ENCODE measurements at places on chromosomes 5 and 9.

- DNase-seq = no peak
Measured at GRCh38 chr9:91896513-91897121, 53.4 kb downstream of the ROR2 start.

DNA sequence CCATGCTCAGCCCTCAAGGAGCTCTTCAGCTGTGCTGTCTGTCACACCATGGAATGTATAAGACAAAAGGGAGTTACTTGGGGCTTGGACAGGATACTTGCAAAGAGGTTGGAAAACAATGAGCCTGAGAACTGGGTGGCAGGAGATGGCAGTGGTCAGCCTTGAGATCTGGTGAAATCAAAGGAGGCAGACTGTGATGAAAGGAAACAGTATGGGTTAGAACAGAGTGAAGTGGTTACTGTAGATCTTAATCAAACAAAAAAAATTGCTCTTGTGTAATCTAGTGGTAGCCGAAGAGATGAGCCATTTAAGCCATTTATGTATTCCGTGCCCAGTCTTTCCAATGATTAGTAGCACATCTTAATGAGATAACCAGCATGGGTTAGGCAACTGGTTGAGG, 142.2 kb downstream of the SV2C start:
- DNase-seq = no peak

DNA sequence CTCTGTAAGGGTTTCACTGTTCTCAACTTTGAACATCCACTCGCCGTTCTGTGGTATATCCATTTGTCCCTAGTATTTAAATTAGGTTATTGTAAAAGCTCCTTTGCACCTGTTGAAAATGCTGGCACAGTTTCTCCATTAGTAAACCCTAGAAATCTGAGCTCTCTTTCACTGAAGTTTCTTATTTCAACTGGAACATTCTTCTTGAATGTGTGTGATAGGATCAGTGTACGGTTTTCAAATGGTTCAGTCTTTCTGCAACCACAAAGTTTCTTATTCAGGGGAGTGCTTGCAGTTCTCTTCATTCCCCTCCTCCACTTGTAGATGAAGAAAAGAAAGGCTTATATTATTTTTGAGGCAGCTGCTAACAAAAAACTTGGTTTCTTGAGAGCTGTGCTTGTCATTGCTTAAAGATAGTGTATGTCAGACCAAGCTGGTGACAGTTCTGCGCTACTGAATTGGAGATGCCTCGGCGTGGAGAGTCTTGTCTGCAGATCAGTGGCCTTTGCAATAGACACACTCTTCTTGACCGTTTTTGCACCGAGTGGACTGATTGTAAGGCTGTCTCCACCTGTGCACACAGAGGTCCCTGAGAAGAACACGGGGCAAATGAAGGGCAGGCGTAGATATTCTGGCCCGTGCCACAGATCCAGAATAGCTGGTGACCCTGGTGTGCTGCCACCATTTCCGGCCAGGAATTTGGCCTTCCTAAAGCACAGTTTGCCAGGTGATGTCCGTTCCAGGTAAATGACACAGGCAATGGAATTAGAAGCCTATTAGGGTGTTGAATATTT, 102.2 kb downstream of the TRIO start:
- no peak for DNase-seq

GRCh38 chr9:136377341-136378169, 4.1 kb upstream of the CARD9 start:
- no peak for DNase-seq

DNA sequence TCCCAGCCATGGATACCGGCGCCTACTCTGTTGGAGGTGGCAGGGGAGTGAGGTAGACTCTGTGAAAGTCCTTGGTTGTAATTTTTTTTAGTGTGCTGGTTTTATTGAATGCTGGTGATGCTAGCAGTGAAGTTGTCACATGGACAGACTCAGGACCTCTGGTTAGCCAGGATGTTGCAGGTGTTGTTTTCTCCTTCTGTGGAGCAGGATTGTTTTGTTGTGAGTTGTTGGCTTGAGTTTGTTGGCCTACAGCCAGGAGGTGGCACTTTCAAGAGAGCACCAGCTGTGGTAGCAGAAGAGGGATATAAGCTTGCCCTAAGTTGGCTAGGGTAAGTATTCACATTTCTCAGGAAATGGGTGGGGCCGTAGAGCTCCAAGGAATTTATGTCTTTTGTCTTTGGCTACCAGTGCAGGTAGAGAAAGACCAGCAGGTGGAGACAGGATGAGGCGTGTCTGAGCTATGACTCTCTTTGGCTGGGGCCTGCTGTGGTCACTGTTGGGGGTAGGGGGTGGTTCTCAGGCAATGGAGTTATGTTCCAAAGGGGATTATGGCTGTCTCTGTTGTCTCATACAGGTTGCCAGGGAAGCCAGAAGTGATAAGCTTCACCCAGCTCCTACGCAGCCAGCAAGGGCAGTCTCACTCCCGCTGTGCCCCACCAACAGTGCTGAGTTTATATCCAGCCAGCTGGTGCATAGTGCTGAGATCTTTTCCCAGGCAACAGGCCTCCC, 248.7 kb downstream of the TAF11L14 start:
- DNase-seq = no peak

GRCh38 chr5:67699560-67699959, 503.0 kb upstream of the CD180 start:
- DNase-seq = no peak

- DNase-seq = no peak
Measured at GRCh38 chr9:117156144-117156688, 258.6 kb downstream of the ASTN2 start.

DNA sequence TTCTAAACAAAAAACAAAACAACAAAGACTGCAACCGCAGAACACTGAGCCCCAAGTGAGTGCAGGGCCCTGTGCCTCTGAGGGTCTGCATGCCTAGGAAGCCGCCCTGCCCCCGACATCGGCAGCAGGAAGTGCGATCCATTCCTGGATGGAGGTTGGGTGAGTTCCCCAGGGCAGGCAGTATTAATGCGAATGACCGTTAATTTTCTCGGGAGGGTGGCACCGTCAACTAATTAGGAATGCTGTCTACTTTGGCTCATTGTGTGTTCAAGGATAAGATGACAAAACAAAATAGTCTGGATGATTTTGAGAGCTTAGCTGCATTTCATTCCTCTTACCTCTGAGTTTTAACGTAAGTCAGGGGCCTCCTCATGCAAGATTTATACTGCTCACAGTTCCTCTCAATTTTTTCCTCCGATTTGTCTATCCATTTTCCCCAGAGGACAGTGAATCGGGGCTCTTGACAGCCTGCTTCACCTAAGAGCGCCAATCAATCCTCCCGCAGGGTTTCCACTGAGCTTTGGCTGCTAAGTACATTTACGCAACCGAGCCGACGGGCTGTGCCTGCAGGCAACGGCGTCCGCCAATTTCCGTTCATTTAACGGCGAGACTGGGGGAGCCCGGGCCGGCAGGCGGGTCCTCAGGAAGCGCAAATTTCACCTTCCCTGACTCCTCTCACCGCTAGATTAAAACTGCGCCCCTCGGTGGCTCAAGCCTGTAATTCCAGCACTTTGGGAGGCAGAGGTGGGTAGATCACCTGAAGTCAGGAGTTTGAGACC, 2.9 kb upstream of the NXNL2 start:
- DNase-seq = no peak

- no peak for DNase-seq
Measured at GRCh38 chr5:53915120-53915519, 354.7 kb downstream of the NDUFS4 start.

DNA sequence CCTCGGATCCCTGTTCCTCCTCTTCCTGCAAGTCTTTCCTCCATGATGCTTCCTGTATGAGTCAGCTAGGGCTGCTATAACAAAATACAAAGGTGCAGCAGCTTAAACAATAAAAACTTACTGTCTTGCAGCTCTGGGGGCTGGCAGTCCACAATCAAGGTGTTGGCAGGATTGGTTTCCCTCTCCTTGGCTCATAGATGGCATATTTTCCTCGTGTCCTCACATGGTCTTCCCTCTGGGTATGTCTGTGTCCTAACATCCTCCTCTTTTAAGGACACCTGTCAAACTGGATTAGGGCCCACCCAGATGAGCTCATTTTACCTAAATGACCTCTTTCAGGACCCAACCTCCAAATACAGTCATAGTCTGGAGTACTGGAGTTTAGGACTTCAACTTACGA, 117.5 kb downstream of the MED10 start:
- no peak for DNase-seq

DNA sequence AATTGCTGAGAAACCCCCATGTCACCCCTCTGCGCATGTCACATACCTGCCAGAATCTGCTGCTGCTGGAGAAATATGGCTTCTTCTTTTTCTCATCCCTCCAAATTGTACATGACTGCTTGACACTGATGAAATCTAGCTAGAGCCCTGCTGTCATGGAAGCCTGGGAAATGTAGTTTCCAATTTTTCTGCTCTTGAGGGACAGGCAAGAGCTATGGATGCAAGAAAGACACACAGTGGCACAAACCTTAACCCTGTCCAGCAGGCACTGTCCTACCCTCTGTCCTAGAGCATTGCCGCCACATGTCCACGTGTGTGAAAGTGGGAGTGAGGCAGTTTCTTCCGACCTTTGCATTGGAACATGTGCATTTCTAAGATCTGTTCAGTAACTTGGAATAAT, 255.5 kb upstream of the SEMA6A start:
- no peak for DNase-seq

DNA sequence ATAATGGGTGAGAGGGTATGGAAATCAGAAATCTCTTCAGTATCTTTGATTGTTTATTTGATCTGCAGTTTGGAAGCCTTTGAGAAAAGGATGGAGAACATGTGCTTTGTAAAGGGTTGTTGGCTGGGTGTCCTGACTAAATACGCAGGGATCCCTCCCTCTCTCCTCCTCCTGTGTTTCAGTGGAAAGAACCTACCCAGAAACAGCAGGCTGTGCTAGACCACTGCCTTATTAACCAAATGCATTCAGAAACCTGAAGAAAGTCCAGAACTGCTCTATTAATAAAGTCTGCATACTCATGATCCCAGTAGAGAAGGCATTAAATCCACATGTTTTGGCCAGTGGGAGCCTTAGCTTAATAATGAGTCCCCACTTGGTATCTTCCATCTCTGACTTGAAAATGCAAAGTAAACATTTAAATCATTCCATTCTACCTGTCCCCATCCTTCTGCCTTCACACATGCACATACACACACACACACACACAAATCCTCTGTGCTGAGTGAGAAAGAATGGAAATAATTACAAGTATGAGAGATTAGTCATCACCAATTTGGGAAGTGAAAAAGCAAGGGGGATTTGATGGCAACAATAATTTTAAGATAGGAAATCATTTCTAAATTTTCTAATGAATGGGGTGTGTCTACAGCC, 10.0 kb upstream of the LECT2 start:
- DNase-seq = no peak

- no peak for DNase-seq
Measured at GRCh38 chr5:146395193-146395592, 51.9 kb upstream of the TCERG1 start.

DNA sequence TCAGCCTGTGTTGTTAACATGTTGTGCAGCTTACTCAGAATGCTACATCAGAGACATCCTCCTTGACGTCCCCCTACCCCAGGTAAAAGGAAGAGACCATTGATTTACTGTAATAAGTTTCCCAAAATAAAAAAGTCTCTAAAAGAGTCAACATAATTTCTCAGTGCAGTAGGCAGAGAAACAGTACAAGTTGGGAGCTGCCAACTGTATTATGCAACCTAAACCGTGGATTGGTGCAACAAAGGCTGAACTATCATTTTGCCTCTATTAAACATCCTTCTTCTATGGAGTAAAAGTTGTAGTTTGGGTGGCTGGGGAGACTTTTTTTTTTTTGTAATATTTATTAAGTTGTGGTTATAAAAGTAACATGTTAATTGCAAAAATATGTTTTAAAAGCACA, 208.0 kb downstream of the NR3C1 start:
- DNase-seq = no peak

GRCh38 chr5:3225201-3225960, 370.3 kb upstream of the IRX1 start:
- DNase-seq = no peak

- DNase-seq = no peak
Measured at GRCh38 chr5:158644301-158644700, 455.4 kb downstream of the EBF1 start.

GRCh38 chr5:30959238-30959637, 234.2 kb upstream of the CDH6 start:
- DNase-seq = no peak

DNA sequence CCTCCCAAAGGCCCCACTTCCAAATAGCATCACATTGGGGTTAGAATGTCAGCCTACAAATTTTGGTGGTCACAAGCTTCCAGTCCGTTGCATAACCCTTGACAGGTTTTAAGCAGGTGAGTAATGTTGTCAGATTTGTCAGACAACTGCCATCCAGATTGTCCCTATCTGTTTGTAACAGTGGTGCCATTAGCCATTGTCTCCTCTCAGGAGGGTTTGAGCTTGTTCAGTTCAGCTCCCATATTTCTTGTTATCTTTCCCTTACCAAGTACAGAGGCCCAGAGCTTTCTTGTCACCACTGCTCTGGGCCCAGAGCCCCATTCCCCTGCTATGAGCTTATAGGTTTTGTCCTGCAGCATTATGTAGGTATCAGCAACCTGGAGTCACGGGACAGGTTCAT, 14.8 kb upstream of the GSN start:
- no peak for DNase-seq

GRCh38 chr9:15909297-15909696, 356.5 kb downstream of the CCDC171 start:
- DNase-seq = no peak

- no peak for DNase-seq
Measured at GRCh38 chr9:100354121-100354800, 1.5 kb upstream of the TEX10 start.

DNA sequence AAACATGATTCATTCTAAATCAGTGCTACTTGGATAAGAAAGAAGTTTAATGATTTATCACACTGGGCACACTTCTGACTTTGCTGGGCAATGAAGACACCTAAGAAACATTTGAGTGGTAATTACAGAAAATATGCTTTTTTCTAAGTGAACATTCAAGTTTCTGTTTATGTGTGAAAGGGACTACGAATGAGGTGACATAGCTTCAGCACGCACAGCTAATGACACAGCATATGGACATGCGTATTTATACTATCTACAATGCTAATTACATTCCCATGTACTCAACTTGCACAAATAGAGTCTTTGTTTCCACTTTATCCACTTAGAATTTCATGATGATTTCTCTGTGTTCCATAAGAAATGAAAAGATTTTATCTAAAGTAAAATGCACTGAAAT, 40.6 kb downstream of the FREM1 start:
- DNase-seq = no peak

DNA sequence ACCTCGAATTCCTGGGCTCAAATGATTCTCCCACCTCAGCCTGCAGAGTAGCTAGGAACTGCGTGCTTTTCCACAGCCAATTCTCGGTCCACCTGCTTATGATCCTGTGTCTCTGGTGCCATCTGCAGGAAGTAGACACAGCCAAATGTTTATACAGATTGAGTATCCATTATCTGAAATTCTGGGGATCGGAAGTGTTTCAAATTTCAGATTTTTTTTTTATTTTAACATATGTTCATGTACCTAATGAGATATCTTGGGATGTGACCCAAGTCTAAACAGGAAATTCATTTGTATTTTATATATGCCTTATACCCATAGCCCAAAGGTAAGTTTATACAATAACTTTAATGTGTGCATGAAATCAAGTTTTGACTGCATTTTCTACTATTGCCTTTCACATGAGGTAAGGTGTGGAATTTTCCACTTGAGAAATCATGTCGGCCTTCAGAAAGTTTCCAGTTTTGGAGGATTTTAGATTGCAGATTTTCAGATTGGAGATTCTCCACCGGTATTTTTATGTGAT, 89.5 kb downstream of the ESM1 start:
- no peak for DNase-seq
